Fibroblast of skin of back (primary cell): ENCODE measurements at places on chromosomes 2 and 18.

DNA sequence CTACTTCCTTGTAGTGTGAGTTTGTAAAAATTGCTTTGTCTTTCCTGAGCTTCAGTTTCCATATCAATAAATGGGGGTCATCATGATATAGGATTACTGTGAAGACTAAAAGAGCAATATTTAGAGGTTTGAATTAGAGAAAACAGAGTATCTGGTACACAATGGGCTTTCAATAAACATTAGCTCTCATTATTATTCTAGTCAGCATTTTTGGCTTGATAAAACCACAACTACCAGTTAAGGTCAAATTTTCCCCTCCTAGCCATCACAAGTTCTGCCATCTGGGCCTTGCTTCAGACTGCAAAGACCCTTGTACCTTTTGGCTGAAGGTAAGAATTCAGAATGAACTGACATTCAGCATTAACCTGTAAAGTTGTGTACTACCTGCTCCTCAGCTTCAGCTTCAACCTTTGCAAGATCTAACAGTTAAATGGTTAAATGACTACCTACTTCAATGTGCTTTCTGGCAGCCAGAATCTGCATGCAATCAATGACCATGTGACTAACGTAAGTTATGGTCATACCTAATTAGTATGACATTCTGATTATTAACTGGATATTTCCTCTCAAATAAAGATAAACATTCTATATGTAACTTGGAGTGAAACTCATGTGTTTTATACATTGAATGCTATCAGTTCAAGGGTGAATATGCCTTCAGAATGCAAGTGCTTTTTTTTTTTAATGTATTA is 52.7 kb upstream of the FRZB start:
- DNase-seq = no peak

DNA sequence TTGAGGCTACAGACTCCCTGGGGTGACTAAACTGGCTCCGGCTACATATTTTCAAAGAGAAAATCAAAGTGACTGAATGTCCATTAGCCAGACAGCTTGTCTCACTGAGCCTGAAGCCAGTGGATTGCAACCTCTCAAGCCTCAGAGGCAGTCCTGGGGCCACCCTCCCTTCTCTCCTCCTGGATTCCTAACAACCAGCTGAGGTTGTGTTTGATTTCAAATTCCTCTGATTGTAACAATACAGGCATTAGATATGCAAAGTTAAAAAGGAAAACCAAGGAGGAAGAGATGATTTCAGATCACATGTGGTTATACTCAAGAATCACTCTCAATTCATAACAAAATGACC is 101.0 kb upstream of the LMAN1 start:
- DNase-seq = peak; percentile 23

GRCh38 chr2:172090044-172090961 is 5.0 kb downstream of the DLX1 start:
- DNase-seq = no peak

GRCh38 chr2:20619624-20620024 is 31.3 kb downstream of the HS1BP3 start:
- DNase-seq = peak; percentile 88

GRCh38 chr2:24147364-24147763 is 24.1 kb downstream of the FAM228B start:
- no peak for DNase-seq

- DNase-seq = no peak
Observed at GRCh38 chr2:121171625-121172119, 113.3 kb downstream of the TFCP2L1 start.

DNA sequence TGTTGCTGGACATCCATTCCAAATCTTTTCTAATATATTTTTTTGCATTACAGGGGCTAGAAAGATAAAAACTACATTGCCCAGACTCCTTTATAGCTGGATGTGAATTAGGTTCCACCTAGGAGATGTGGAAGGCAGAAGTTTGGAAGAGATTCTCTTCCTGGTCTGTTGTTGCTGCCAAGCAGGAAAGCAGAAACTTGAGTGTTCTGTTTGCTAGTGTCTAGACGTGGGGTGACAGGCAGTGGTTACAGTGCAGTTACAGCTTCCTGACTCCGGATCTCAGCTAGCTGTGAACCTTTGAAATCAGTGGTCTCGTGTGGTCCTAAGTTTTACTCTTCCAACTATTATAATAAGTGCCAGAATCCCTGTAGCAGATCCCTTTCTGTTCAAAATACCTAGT is 46.2 kb downstream of the COL4A4 start:
- no peak for DNase-seq

- no peak for DNase-seq
Observed at GRCh38 chr2:238646803-238647202, 201.1 kb upstream of the TWIST2 start.

- DNase-seq = no peak
Observed at GRCh38 chr18:56294484-56295183, 343.8 kb downstream of the TXNL1 start.

DNA sequence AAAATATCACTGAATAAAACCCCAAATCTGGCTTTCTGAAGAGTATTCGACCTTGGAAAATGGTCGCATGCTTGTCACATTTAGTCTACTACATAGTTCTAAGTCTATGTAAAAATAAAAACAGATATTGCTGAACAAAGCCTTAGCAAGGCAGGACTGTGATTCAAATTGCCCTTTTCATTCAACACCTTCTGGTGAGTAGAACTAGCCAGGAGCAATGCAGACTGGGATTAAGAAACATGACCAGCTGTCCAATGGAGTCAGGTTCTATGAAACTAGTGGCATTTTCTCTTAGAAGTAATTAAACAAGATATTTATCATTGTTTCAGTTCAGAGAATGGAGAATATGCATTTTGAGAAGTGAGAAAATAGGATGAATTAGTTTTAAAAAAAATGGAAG is 1260.5 kb upstream of the ACVR2A start:
- no peak for DNase-seq

DNA sequence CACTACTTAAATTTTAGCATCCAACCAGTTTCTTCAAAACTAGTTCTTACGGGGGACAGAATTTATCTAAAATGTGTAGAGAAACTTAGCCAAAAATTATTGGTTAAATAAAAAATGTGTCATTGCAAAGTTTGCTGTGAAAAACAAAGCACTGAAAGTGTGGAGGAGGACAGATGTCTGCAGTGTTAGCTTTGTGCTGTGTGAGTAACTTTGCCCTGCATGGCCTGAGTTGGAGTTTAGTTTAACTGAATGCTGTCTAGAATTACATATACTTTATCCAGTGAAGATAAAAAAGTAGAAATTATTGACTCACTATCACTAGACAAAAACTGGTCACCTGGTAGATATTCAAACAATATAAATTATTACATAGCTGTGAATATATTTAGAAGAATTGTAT is 1225.2 kb upstream of the CELF4 start:
- no peak for DNase-seq

DNA sequence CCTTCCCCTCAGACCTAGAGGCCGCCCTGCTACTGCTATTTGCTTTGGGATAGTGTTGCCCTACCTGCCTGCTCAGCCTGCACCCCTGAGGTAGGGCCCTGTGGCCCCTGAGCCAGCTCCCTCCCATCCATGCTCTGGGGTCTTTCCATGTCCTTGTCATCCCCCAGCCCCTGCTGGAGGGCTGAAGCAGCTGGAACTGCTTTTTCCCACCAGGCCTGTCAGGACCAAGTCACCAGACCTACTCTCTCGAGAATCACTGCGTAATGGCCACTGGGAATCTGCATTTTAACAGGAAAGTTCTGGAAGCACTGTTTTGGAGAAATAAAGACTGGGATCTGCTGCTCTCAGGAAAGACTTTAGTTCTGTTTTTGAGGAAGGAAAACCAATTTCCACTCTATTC is 20.2 kb upstream of the SLC35F6 start:
- DNase-seq = no peak
